ENCODE measurements at places on chromosomes 7 and 10.

- no peak for DNase-seq
These were observed 88.0 kb downstream of the OR13A1 start for GRCh38 chr10:45227456-45227855.

GRCh38 chr7:50466815-50467585 lies 16.9 kb upstream of the FIGNL1 start:
- no peak for DNase-seq

DNA sequence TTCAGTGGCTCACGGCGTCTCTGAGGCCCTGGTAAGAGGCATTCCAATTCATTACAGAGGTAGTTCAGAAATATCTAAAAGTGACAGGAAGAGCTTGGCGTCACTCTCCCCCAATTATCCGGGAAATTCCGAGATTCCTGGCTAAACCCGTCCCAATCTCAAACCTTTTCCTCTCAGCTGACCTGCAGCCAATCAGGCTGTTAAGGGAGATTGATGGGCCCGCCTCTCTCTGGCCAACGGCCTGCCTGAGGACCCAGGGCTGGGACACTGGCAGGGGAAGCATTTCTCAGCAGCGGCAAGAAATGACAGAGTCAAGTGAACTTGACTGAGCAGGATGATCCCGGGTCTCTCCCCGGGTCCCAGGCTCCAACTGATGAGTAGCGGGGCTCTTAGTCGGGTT lies 72.3 kb downstream of the EBF3 start:
- no peak for DNase-seq

- DNase-seq: no peak
These were observed 158.8 kb downstream of the SKAP2 start for GRCh38 chr7:26705567-26705966.

- DNase-seq: no peak
These were observed 49.6 kb upstream of the SORCS3 start for GRCh38 chr10:104591441-104591840.

DNA sequence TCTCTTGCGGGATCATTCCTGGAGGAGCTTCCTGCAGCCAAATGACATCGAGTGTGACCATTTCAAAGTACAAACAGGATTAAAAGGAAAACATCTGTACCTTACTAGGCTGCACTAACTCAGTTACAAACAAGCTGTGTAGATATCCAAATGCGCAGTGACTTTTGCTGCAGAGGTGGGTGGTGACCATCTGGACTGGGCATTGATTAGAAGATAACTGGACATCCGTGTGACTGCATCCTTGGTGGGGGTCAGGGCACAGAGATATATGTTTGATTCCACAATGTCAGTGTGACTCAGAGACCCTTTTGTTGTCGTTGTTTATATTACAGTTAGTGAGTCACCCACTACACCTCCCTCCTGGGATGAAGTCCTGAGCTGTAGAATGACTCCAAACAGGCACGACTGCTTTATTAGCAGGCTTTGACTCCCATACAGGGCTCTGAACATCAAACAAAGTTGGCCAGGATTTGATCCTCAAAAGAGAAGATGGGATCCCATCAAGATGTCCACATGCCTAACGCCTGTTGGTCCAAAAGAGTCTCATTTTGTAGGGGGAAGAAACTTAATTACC lies 56.7 kb upstream of the SDK1 start:
- no peak for DNase-seq
